ENCODE measurements at places on chromosomes 5 and 9.

GRCh38 chr5:135876146-135876545, 19.5 kb downstream of the IL9 start:
- no peak for DNase-seq

DNA sequence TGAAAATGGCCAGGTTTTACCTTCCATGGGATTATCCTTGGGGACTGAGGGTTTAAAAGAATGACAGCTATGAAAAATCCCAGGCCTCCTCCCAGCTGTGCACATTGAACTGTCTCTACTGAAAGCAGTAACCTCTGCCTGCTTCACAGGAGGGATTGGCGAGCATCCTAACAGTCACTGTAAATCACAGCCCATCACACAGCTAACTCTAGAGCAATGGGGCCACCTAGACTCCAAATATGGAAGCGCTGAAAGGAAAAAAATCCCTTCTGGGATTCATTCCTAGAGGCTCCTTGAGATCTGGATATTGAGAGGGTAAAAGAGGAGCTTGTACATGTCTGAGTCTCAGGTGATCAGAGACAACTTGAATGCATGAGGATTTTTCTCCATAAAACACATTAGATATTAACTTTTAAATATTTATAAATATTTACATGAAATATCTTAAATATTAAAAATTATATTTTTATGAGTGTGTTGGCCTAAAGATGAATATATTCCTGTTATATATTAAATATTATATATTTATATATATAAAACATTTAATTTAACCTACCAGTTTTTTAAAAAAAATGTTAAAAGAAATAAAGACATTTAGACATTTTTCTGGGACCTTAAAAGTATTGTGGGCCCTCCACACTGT, 133.8 kb upstream of the SLC24A2 start:
- no peak for DNase-seq

DNA sequence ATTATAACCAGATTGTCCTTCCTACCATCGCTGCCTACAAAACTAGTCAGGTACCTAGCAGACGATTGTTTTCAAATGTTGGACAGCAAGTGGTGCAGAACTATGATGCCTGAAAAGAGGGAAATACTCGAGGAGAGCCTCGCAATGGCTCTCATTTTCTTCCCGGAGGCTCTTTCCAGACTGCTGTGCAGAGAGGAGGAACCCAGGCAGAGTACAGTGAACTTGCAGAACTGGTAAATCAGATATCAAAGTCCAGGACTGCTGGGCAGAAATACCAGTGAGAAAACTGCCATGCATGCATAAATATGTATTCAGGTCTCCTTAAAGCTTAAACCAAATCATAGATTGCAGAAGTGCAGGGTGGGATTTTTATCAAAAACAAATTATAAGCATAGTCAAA, 26.4 kb upstream of the UGT3A1 start:
- no peak for DNase-seq

GRCh38 chr5:167965710-167966109, 325.7 kb upstream of the WWC1 start:
- DNase-seq: no peak

DNA sequence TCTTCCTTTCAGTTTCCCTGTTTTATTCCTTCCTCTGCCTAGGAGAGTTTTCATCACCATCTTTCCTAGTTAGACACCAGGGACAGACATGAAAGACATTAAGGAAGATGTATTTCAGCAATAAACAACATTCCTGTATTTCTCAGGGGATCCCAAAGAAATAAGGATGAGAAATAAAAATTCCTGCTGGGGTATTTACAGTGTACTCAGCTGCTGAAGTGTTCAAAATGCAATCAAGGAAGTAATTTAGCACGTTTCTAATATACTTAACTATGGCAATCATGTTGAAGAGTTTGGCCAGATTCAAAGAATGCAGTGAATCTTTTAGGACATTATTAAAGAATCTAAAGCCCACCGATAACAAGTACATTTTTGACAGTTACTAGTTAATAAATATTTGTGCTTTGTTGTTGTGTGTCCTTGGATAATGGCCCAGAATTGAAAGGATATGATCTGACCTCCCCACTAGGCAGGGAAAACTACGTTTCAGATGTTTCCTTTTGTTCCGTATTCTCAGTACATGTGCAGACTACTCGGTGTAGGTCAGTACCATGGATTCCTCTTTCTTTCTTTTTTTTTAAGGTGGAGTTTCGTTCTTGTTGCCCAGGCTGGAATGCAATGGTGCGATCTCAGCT, 46.8 kb downstream of the INIP start:
- DNase-seq: no peak

DNA sequence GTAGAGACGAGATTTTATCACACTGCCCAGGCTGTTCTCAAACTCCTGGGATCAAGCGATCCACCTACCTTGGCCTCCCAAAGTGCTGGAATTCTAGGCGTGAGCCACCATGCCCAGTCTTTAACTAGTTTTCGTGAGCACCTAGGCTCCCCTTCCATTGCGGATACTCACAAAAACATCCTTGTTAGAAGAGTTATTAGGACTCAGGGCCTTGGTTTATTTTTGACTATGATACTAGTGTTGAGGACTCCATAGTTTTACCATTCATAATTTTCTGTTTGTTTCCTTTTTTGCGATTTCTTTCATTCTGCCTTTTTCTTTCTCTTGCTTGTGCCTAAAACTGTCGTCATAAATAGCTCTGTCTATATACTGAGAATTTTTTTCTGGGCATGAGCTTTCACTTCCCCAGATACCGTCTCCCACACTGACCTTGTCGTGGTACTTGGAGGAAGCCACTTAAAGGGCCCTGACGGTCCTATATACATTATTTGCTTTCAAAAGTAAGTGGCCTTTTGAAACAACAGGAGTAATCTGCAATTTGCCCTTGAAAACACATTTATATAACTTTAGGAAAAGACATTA, 5.2 kb downstream of the F2R start:
- no peak for DNase-seq

DNA sequence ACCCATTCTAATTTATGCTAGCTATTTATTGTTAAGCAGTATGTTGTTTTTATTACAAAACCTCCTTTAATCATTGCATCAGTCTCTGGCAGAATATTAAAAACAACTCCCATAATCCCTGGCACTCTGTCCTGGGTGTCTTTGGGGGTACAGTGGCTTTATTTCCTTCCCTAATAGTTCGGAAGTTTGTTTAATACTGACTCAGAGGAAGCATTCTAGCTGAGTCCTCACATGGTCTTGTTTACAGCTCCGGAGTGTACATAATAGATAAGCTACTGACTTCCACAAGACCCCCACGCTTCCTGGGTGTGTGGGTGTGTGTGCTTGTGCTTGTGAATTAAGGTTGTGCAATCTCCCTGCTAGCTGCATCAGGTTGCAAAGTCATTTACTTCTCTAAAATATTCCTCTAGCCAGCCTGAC, 149.8 kb upstream of the CDKN2B start:
- no peak for DNase-seq

- DNase-seq: no peak
These were observed 3.2 kb downstream of the C1QTNF2 start for GRCh38 chr5:160367261-160367660.

DNA sequence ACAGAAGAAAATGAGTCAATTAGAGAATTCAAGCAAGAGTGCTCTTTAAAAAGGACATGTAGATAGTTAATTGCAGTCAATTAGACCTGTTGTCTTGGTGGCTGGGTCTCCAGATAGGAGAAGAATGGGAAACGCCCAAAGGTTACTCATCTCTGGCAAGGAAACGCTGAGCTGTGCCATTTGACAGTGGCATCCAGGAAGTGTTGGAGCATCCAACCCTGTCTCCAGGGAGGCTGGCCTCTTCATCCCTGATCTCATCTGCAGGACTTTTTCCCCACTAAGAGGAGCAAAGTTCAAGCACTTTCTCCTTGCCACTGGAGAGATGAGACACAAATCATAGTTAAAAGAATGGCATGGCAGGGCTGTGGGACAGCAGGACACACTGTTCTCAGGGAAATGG, 111.7 kb upstream of the MSX2 start:
- no peak for DNase-seq

DNA sequence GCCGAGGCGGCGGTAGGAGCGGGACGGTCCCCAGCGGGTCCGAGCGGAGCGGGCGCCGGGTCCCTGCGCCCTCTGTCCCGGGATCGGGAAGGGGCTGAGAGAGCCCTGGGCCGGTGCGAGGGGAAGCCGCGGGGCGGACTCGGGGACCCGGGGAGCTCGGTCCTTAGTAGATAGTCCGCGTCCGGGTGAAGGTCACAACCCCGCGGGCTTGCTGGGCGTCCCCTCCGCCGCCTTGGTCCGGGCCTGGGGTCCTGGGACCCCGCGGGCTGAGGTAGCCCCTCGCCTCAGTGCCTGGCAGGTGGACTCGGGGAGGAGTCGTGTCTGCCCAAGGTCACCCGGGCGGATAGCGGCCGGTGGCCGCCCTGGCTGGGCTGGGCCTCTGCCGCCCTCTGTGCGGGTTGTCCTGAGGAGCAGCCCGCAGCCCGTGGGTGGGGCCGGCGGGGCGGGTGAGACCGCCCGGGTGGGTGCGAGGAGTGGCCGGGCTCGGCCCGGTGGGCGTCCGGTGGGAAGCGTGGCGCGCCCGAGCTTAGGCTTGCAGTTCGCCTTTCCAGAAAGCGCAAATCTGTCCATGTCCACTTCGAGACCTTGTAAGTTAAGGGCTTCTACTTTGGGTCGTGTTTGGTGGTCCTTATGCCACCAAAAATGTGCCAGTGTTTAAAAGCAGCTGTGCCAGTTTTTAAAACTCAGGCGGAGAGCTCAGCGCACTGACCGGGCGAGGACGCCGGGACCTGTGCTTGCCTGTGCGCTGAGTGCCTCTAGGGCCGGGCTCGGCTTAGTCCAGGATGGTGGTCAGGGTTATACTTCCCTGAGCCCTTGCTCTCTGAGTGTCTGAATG, 554 bp downstream of the SDHA start:
- DNase-seq: peak; percentile 6

- DNase-seq: no peak
These were observed 95.4 kb downstream of the PAM start for GRCh38 chr5:102850503-102850902.

DNA sequence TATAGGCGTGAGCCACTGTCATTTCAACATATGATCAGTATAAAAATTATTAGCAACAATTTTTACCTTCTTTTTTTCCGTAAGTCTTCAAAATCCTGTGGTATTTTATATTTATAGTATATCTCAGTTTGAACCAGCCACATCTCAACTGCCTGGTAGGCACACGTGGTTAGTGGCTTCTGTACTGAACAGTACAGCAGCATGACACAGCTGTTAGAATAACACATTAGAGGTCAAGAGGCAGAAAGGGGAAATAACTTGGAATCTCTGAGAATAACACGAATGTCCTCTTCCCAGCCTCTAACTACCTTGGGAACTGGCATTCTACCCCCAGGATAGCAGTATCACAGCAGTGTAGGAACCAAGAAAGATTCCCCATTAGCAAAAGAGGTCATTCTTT, 108.5 kb upstream of the IQGAP2 start:
- no peak for DNase-seq

- no peak for DNase-seq
These were observed 36.0 kb downstream of the WWC1 start for GRCh38 chr5:168327451-168327850.

- no peak for DNase-seq
These were observed 94.7 kb downstream of the FGF10 start for GRCh38 chr5:44294516-44294915.

DNA sequence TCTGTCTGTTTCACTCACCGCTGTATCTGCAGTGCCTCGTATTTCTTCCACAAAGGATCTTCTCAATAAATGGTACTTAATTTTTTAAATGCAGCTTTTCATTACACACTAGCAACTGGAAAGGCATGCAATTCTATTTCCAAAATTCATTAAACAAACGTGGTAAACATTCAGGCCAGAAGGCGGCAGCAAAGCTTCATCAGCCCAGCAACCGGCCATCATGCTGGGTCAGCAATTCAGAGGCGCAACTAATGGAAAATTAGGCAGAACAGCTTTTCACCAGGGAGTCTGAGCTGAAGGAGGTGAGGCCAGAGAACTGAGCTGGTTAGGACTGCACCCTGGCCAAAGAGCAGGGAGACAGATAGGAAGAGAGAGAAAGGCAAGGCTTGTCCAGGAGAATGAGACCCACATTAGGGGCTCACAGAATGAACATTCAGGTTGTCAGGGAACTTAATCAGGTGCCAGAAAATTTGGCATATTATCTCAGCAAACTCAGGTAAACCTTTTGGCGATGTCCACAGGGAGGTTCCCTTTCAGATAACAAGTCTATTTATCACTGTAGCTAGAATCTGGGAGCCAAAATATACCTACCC, 17.7 kb upstream of the RNF180 start:
- DNase-seq: peak; percentile 24

- DNase-seq: no peak
These were observed 68.0 kb downstream of the UNC13B start for GRCh38 chr9:35229779-35230143.

- no peak for DNase-seq
These were observed 45.2 kb upstream of the GLIPR2 start for GRCh38 chr9:36091026-36091953.

DNA sequence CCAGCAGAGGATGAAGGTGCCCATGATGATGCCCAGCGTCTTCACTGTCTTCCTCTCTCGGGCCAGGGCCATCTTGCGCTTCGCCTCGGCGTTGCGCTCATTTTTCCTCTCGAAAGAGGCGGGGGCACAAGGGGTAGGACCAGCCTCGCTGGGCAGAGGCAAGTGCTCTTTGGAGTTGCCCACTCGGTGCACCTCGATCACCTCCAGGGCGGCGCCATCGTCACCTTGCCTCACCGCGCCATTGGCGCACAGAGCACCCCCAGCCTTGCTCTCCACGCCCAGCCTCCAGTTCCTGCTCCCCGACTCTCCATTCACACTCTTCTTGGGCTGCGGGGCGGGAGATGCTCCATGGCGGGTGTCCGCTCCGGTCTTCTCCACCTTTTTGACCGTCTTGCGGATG, 1.6 kb downstream of the HTR1A start:
- no peak for DNase-seq

- no peak for DNase-seq
These were observed 85.0 kb downstream of the PSD2 start for GRCh38 chr5:139880416-139881142.

GRCh38 chr5:61617995-61618525, 286.0 kb downstream of the ZSWIM6 start:
- no peak for DNase-seq

DNA sequence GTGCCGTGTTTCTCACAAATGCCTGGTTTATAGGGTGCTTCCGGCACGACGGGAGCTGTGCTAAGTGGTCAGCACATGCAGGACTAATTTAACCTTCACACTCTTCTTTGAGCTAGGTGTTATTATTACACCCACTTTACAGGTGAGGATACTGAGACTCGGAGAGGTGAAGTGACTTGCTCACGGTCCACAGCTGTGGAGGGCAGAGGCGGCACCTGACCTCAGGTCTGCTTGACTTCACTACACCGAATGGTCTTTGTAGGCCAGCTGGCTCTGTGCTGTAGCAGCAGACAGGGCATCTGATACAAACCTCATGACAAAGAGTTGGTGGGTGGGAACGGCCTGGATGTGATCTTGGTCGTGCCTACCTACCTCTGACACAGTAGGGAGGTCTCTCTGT, 102.0 kb upstream of the BOD1 start:
- DNase-seq: no peak

GRCh38 chr5:443239-444151, 519 bp downstream of the EXOC3 start:
- peak; percentile 19 for DNase-seq

Data from NCI-H187 (cell line).